ENCODE measurements at places on chromosomes 6 and 20. TPM values are rescaled to one million over a fixed set of nuclear protein-coding genes. Genes with fewer than 3 reads are reported as not detected.

GSTA2 gene
- total RNA-seq, result not detected

HLA-DQA1 gene
- not detected for total RNA-seq

FNDC11 gene
- 1.8 TPM for total RNA-seq

CLIC5 gene
- not detected for total RNA-seq

ACTL10 gene
- total RNA-seq, result 3.0 TPM

HSPA1L gene
- 1.5 TPM for total RNA-seq

DDX43 gene
- 0.33 TPM for total RNA-seq

CST2 gene
- not detected for total RNA-seq

PBOV1 gene
- not detected for total RNA-seq

IL20RA gene
- 0.33 TPM for total RNA-seq

ARMH2 gene
- total RNA-seq, result not detected

CFAP206 gene
- total RNA-seq, result 0.50 TPM

MYLK2 gene
- total RNA-seq, result not detected

ZSWIM1 gene
- 7.3 TPM for total RNA-seq

GDAP1L1 gene
- not detected for total RNA-seq

BPIFA3 gene
- total RNA-seq, result not detected

GTSF1L gene
- not detected for total RNA-seq

FAXC gene
- 0.66 TPM for total RNA-seq

TCF15 gene
- total RNA-seq, result not detected

TRAPPC3L gene
- total RNA-seq, result 0.15 TPM

C20orf144 gene
- total RNA-seq, result 0.44 TPM

EPPIN gene
- total RNA-seq, result not detected

TCF21 gene
- 65.0 TPM for total RNA-seq

FILIP1 gene
- total RNA-seq, result 0.29 TPM

TRDN gene
- total RNA-seq, result not detected

CD24 gene
- 1.9 TPM for total RNA-seq

APOBEC2 gene
- total RNA-seq, result not detected

ECT2L gene
- total RNA-seq, result not detected

ADGB gene
- not detected for total RNA-seq

VIP gene
- total RNA-seq, result not detected

CYP24A1 gene
- total RNA-seq, result not detected

CNR1 gene
- not detected for total RNA-seq

GLP1R gene
- total RNA-seq, result not detected
